ENCODE measurements at places on chromosomes 2 and 18.

- DNase-seq: no peak
Measured at GRCh38 chr2:23409248-23409647, 24.3 kb downstream of the KLHL29 start.

DNA sequence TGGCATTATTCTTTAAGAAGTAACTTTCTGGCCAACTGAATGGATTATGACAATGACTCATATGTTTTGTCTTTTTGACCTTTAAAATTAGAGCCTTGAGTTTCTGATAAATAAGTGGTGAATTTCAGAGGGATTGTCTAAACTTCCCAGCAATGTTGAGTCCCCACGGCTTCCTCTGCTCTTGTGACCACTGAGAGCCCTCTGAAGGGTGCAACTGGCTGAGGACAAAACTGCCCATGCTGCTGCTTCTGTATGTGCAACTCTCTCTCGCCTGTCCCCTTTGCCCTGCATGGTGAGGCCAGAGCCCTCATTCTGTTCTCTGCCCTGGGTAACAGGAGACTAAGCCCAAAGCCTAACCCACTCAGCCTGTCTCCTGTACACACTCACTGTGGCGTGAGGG is 52.7 kb upstream of the SLC14A1 start:
- DNase-seq: no peak

- no peak for DNase-seq
Measured at GRCh38 chr2:15337996-15338666, 223.0 kb downstream of the NBAS start.

- DNase-seq: no peak
Measured at GRCh38 chr2:75108937-75109482, 90.3 kb downstream of the TACR1 start.

- no peak for DNase-seq
Measured at GRCh38 chr2:165587335-165587938, 117.9 kb downstream of the CSRNP3 start.

All from NCI-H1694 (cell line).